Posterior cingulate gyrus (tissue), 11 donors: ENCODE measurements at places on chromosomes 12 and 14.

DNA sequence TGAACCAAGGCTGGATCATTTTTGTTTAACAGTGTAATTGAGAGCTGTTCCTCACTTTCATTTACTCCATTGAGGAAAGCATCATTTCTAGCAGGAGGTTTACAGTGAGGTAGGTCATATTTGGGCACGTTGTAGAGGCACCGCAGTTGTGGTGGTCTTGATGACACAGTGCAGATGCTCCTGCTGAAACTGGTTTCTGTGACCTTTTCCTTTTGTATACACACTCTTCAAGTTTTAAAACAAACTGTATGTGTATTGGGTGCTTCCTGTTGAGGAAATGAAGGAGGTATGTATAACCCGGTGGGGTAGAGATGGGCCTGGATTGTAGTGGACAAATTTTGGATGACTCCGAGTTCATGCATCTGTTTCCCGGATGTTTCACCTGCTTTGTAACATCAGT is 456.3 kb upstream of the RGS6 start:
- no peak for DNase-seq

DNA sequence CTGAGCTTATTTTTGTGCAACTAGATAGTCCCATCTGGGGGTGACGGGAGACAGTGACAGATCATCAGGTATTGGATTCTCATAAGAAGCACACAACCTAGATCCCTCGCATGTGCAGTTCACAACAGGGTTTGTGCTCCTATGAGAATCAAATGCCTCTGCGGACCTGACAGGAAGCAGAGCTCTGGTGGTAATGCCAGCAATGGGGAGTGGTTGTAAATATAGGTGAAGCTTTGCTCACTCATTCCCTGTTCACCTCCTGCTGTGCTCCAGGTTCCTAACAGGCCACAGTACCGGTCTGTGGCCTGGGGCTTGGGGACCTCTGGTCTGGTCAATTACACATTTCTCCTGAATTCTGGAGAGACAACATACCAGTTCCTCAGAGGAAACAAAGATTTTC is 39.0 kb downstream of the GABARAPL1 start:
- no peak for DNase-seq

DNA sequence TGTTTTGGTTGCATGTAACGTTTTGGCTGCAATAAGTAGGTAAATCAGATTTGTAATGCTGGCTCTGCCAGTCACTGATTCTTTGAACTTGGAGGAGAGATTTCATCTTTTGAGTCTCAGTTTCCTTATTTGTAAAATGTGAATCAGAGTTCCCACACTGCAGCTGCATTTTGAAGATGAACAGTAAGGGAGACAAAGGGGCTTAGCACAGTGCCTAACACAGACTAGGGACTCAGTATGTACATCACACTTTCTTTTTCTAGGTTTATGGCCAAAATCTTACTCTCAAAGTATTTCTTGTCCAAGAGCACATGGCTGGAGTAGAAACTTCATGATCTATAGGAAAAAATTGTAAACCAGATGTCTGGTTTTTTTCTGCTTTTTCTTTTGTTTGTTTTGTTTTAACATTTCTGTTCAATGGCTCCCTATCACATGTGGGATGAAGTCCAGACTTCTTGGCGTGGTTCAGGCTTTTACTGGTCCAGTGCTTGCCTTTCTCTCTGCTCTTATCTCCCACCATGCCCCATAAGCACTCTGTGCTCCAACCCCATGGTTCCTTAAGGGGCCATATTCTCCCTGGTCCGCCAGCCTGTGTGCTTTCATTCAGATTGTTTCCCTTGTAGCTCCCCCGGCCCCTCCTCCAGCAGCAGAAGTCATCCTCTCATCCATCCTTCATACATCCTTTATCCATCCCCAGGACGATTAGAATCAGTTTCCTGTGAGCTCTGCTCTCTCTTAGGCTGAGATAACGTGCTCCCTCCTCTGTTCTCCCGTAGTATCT is 58.0 kb downstream of the SYNE2 start:
- DNase-seq = no peak

- no peak for DNase-seq
Observed at GRCh38 chr14:63269561-63270225, 49.0 kb downstream of the GPHB5 start.

DNA sequence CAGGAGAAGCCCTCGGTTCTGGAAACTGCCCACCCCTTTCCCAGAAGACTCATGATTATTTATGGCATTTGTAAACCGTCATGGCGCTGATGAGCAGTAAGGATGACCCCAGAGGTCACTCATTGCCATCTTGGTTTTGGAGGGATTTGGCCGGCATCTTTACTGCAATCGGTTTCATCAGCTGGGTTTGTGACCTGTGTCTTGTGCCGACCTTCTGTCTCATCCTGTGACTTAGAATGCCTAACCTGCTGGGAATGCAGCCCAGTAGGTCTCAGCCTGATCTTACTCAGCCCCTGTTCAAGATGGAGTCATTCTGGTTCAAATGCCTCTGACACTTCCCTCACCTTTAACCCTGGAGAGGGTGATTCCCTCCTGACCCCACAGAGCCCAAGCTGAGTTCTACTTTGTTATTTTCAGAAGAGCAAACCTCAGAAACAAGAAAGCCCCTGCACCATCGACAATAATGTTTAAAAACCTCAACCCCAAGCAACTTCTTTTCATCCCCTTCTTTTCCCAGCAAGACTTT is 105.5 kb upstream of the SFSWAP start:
- no peak for DNase-seq

GRCh38 chr12:50187084-50187900 is 20.1 kb upstream of the CERS5 start:
- peak; percentile 80 for DNase-seq

GRCh38 chr12:95115641-95116040 is 42.2 kb upstream of the NR2C1 start:
- DNase-seq = no peak

GRCh38 chr14:97458661-97459579 is 661.7 kb downstream of the VRK1 start:
- DNase-seq = no peak

GRCh38 chr12:15356951-15357364 is 34.6 kb downstream of the PTPRO start:
- no peak for DNase-seq

GRCh38 chr12:103642240-103642864 is 55.3 kb downstream of the STAB2 start:
- DNase-seq = no peak

GRCh38 chr12:109926488-109927210 is 26.6 kb downstream of the TCHP start:
- DNase-seq = no peak

DNA sequence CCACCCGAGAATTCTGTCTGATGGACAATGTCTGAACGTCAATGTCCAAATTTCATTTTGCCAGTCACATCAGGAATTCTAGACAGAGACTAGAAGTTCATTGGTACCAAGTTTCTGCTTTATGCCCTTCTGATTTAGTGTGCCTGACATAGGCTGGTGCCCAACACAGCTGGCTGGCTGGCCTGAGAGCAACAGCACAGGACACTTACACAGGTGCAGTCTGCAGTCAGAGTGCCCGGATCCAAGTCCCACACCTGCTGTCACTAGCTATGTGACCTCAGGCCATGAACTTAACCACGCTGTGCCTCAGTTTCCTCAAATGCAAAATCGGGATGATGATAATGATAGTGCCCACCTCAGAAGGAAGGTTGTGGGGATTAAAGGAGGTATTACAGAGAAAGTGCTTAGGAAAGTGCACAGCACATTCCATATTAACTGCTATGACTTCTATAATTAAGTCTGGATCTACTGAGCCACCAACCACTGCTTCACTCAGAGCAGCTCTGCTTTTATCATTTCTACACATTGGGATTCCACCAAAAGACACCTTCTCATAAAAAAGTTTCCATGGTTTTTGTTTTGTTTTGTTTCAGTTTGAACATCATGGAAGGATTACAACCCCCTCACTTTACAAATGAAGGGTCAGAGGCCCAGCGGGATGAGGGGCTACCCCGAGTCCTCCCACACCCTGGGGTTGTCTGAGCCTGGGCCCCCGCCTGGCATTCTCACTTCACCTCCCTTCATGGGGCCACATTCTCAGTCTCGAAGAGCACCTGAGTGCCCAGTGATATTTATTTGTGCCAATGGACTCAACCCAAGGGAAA is 168.8 kb upstream of the BCL2L14 start:
- no peak for DNase-seq

- DNase-seq = no peak
Observed at GRCh38 chr12:47382305-47382704, 302.5 kb upstream of the AMIGO2 start.

DNA sequence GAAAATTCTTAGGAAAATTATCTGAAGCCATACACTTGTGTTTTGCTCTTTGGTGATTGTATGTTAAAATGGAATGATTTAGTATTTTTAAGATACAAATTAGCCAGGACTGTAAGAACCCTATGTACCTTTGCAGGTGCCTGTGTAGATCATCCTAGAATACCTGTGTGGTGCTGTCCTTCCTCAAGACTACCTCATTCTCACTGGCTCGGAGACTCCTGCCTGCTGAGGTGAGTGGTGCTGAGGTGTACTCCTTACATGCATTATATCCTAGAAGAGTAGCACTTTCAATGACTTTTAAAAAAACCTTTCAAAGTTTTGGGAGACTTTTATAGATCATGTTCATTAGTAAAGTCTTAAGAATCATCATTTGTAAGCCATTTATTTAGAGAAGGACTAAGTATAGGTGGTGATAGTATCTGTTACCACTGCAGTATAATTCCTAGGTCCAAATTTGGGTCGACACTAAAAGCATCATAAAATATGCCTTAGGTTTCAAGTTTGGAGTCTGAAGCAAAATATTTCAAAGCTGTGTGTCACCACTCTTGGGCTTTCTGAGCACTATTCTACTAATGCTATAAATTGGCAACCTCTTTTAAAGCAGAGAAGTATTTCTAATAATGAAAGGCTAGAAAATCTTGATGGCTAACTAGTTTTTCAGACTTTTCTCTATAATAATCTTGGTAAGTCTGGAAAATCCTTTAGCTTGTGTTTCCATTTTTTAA is 36.6 kb downstream of the RASSF8 start:
- no peak for DNase-seq

- no peak for DNase-seq
Observed at GRCh38 chr14:31257244-31257553, 49.6 kb upstream of the HECTD1 start.

DNA sequence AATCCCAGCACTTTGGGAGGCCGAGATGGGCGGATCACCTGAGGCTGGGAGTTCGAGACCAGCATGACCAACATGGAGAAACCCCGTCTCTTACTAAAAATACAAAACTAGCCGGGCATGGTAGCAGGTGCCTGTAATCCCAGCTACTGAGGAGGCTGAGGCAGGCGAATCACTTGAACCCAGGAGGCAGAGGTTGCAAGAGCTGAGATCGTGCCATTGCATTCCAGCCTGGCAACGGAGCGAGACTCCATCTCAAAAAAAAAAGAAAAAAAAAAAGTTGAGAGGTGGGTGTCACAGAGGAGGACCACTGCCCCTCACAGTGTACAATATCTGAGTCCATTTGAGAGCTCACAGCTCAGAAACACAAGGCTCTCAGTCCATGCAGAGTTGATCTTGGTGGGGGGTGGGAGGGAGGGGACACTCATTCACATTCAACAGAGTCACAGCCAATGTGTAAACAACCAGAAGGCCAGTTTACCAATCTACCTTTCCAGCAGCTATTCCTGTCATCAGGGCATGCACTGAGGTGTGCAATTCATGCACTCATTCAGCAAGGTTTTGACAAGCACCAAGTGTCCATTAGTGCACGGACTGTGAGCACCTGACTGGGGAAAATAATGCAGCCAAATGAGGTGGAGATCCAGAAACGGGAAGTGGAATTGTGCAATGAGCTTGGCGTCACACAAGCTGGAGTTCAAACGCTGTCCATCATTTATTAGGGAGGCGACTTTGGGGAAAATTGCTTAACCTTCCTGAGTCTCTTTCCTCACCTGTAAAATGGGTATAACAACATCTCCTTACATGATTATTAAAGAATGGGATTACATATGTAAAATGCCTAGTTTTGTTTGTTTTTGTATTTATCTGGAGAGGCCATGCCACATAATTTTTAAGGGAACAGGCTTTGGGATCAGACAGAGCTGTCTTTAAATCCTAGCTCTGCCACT is 4.4 kb upstream of the EIF5 start:
- no peak for DNase-seq

- DNase-seq = no peak
Observed at GRCh38 chr12:48199774-48200221, 3.3 kb downstream of the OR10AD1 start.

DNA sequence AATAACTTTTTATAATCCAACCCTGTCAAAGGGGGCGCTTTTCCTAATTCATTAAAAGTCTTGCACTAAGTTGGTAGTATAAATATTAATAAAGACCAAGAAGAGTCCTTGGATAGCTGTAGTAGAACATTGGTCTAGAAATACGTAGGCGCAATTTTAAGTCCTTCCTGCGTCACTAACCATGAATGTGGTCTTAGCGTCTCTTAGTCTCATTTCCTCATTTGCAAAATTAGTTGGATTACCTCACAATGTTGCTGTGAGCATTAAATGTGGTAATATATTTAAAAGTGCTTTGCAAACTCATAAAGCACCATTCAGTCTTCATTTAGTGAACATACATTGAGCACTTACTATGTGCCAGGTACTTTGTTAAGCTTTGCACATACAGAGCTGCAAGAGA is 149.7 kb downstream of the AEBP2 start:
- no peak for DNase-seq

DNA sequence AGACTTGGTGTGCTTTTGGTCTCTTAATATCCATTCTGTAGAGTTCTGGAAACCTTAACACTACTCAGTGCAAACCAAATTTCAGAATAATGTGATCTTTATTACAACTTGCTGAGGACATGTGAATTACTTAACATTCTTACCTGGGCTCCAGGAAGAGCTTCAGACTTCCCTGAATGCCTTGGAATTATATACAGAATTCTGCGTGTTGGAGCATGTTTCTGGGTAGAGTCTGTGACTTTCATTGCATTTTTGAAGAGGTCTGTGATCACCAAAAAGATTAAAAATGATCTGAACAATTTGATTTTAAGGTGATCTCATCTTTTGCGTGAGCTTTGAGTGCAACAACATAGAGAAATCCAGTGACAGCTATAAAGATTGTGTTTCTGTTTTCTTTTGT is 35.4 kb downstream of the ZDHHC17 start:
- no peak for DNase-seq

DNA sequence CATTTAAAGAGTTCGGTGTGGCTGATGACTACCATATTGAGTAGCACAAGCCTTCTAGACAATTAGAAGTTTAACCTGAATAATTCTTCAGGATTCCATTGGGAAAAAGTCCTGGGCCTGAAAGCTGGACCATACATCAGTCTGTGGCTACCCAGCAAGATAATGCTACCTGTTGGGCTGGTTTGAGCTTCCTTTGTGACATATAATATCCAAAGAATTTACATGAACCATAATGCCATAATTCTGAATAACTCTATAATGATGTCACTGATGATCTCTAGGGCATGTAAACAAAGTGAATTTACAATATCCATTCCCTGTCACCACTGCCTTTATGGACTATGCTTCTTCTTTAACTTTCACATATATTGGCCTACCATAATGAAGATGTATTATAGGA is 3.8 kb upstream of the YBX3 start:
- DNase-seq = no peak
